ENCODE measurements at places on chromosomes 7 and 10.

GRCh38 chr7:47456210-47456955, 125.5 kb downstream of the TNS3 start:
- DNase-seq: no peak

- no peak for DNase-seq
Measured at GRCh38 chr10:33547976-33548375, 213.5 kb upstream of the NRP1 start.

- DNase-seq: no peak
Measured at GRCh38 chr7:121331574-121331973, 2.8 kb downstream of the WNT16 start.

DNA sequence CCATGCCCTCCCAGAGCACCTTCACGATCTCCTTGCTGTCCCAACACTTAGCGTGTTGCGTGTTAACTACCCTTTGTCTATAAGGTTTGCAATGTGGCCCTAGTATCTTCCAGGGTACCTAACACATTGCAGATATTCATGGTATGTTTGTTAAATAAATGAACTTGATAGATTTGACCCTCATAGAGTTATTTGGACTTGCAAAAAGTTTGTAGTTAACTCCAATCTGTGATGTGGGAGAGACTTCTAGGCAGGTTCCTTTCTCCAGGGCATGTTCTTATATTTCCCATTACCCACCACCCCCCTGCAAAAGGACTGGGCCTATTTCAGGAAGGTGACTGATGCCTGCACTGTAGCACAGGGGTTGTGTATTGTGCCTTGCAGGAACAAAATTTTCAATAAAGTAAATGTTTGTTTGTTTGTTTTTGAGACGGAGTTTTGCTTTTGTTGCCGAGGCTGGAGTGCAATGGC, 612 bp downstream of the HILPDA start:
- peak; percentile 36 for DNase-seq

- DNase-seq: no peak
Measured at GRCh38 chr10:21329995-21330627, 195.4 kb downstream of the SKIDA1 start.

DNA sequence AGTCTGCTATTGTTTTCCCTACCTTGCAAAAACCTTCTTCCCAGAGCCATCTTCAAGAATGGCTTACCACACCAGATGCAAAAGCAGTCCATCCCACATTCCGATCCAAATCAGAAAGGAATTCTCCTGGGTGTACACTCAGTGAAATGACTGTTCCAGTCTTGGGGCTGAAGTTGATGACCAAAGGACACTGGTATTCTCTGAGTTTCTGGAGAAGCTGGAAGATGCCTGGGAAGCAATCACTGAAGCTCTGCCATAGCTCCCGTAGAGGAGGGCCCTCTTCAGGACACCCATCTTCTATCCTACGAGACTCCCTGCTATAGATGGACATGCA, 155.7 kb downstream of the LCOR start:
- DNase-seq: no peak

DNA sequence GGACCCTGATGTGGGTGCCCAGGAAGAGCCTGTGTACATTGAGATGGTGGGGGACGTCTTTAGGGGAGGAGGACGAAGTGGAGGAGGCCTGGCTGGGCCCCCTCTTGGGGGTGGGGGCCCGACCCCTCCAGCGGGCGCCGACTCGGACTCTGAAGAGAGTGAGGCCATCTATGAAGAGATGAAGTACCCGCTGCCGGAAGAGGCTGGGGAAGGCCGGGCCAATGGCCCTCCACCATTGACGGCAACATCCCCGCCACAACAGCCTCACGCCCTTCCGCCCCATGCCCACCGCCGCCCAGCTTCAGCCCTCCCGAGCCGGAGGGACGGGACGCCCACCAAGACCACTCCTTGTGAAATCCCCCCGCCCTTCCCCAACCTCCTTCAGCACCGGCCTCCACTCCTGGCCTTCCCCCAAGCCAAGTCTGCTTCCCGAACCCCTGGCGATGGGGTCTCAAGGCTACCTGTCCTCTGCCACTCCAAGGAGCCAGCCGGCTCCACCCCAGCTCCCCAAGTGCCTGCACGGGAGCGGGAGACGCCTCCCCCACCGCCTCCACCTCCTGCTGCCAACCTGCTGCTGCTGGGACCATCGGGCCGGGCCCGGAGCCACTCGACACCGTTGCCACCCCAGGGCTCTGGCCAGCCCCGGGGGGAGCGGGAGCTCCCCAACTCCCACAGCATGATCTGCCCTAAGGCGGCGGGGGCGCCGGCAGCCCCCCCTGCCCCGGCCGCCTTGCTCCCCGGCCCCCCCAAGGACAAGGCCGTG, 4.8 kb downstream of the NYAP1 start:
- peak; percentile 14 for DNase-seq

DNA sequence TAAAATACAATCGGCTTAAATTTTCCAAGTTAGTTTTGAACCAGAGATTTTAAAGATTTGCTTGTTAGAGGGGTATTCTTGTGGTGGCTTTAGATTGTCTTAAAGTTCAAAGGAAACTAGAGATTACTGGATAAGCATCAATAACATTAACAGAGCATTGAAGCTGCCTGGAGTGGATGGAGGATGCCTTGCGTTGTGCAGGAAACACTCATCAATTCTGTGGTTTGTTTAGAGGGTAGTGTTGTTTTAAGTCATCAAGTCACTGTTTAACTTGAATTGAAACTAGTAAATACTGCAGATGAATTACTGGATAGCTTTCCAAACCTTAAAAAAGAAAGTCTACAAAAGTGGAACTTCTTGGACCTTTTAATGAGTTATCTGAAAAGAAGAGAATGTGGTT, 218.6 kb downstream of the CELF2 start:
- DNase-seq: peak; percentile 27

GRCh38 chr10:18400906-18401245, 250.5 kb downstream of the NSUN6 start:
- no peak for DNase-seq

- no peak for DNase-seq
Measured at GRCh38 chr10:644076-644942, 45.2 kb downstream of the DIP2C start.

DNA sequence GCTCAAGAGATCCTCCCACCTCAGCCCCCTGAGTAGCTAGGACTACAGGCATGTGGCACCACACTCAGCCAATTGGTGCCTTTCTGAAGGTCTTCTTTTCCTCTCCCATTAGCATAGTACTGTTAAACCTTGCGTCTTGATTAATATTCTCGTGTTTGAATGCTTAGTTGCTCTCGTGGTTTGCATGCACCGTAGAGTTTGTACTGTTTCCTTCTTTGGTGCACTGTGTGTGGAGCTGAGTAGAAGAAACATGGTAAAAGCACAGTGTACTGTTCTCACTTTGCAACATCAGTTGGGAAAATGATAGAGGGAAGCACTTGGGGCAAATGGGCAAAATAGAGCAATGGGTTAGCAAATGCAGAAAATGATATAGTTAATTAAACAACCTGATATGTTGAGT, 27.6 kb upstream of the RPA3 start:
- DNase-seq: no peak

GRCh38 chr10:99115703-99116102, 119.9 kb downstream of the HPSE2 start:
- no peak for DNase-seq

DNA sequence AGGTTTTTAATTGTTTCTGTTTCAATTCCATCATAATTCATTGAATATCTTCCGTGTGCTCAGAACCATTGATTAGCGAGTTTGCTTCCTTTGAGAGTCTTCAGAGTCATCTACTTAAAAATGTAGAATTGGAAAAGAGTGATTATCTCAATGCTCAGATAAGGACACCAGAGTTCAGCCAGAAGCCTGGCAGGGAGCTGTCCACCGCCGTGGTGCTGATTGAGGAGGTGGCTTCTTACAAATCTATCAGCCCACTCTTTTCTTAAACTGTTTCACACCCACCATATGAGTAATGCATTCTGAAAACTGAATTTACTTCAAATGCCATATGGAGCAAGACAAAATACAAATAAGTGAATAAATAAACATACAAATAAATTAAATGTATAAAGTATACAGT, 79.3 kb downstream of the INSYN2A start:
- no peak for DNase-seq

- no peak for DNase-seq
Measured at GRCh38 chr10:63614371-63614891, 93.2 kb downstream of the REEP3 start.

GRCh38 chr7:28083164-28083997, 97.2 kb downstream of the JAZF1 start:
- no peak for DNase-seq

GRCh38 chr10:12579954-12580858, 230.9 kb downstream of the CAMK1D start:
- no peak for DNase-seq

DNA sequence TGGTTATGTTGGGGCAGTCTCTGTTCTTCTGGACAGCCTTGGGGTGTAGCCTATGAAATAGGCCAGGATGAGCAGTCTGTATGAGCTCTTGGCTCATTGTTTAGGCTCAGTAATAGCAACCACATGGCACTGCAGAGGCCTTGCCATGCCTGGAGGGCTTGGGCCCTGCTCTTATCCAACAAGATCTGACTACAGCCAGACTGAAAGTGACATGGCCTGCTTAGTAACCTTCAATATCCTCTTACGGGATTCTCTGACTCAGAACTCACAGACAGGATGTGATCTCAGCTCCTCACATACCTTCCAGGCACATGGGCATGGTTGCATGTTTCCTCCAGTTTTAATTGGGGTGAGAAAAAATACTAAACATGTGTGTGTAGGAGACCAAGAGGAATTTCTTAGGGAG, 289.3 kb downstream of the PTEN start:
- peak; percentile 53 for DNase-seq

DNA sequence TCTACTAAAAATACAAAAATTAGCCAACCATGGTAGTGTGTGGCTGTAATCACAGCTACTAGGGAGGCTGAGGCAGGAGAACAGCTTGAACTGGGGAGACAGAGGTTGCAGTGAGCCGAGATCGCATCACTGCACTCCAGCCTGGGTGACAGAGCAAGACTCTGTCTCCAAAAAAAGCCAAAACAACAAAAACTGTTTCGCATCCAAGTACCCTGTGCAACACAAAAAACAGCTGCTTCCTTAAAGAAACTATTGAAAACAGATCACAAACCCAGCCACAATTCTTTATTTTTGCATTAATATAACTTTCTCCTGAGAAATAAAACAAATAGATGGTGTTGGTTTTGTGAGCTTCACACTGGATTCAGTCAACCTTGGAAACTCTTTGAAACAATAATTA, 112.1 kb upstream of the AFAP1L2 start:
- DNase-seq: no peak

DNA sequence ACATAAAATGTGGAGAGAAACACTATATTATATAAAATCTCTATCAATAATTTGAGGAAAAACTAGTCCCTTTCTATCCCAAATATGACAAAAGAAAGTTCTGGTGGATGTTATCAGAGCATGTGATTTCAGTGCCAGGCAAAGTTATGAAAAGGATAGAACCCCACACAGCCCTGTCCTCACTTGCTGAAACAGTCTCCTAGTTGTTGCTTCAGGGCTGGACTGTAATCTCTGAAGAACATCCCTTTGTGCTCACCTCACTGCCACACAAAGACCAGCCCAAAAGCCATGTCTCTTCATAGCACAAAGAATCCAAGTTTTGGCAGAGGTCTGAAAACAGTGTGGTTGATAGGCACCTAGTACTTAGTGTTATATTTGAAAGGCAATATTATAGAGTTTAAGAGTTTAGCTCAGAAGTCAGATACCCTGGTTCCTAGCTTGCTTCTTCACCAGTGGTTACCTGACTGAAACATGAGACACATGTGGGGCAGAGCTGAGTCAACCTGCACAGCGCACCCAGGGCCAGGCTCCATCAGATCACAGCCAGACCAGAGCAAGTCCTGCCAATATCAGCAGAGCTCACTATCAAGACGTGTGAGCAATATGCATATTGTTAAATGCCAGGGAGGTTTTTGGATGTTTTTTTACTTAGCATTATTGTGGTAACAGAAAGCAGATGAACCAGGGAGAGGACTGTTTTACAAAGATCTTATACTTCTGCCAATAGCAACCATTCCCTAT, 25.0 kb downstream of the CYP3A7 start:
- DNase-seq: no peak

GRCh38 chr7:149733131-149733923, 40.1 kb downstream of the ZNF467 start:
- DNase-seq: no peak

- no peak for DNase-seq
Measured at GRCh38 chr10:97406064-97406463, 4.9 kb upstream of the RRP12 start.

- DNase-seq: peak; percentile 93
Measured at GRCh38 chr7:28408960-28409715, 3.2 kb upstream of the CREB5 start.

DNA sequence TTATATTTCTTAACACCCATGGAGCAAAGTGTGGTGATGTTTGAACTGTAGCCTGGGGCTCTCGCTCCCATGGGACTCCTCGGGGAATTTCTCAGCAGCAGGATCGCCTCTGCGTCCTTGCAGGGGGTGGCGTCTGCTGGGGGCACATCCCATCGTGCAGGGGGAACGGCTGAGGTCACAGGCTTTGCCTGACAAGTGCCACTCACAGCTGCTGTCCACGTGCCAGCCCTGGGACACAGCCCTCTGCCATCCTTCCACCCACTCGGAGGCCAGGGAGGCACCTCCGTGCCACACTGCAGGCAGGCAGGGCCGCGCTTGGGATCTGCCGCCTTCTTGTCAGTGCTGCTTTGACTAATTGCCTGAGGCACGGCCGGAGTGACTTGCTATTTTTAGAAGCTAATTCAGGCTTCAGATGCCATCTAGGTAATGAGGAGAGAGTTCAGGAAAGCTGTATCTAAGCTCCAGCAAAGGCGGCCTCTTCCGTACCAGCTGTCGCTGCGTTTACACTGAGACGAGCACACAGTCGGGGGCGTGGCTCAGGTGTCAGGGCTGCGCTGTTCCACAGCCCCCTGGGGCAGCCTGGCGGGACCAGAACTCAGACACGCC, 45.7 kb downstream of the PITRM1 start:
- DNase-seq: no peak

DNA sequence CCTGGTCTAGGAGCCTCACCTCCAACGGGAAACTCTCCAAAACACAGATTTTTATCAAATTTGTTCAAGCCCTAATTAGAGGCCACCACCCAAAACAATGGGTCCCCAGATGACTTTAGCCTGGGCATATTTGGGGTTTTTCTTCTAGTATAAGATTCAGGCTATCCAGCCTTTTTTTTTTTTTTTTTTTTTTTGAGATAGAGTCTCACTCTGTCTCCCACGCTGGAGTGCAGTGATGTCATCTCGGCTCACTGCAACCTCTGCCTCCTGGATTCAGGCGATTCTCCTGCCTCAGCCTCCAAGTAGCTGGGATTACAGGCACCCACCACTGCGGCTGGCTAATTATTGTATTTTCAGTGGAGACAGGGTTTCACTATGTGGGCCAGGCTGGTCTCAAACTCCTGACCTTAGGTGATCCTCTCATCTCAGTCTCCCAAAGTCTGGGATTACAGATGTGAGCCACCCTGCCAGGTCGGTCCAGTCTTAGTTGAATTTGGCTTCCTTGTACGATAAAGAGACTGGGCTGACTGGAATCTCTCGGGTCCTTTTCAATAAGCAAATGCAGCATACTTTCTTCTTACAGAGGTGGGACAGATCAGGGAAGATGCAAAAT, 91.4 kb upstream of the KLF6 start:
- DNase-seq: no peak

DNA sequence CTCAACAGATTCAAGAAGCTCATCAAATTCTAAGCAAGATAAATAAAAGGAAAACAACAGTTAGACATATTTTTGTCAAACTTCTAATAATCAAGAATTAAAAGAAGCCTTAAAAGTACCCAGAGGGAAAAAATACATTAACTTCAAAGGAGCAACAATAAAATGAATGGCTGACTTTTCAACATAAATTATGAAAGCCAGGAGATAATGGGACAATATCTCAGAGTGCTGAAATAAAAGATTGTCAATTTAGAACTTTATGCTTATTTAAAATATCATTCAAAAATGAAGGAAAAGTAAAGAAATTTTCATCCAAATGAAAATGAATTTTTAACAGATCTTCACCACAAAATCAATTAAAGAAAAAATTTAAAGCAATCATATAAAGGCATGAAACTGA, 108.5 kb upstream of the IL6 start:
- DNase-seq: no peak
